Fibroblast of upper back skin (primary cell): ENCODE measurements at places on chromosomes 13 and 19.

GRCh38 chr13:97438856-97439595, 5.1 kb downstream of the RAP2A start:
- DNase-seq: peak; percentile 12

GRCh38 chr19:9839415-9839814, 4.3 kb downstream of the PIN1 start:
- DNase-seq: no peak

GRCh38 chr13:110062077-110062776, 244.7 kb downstream of the COL4A1 start:
- no peak for DNase-seq

DNA sequence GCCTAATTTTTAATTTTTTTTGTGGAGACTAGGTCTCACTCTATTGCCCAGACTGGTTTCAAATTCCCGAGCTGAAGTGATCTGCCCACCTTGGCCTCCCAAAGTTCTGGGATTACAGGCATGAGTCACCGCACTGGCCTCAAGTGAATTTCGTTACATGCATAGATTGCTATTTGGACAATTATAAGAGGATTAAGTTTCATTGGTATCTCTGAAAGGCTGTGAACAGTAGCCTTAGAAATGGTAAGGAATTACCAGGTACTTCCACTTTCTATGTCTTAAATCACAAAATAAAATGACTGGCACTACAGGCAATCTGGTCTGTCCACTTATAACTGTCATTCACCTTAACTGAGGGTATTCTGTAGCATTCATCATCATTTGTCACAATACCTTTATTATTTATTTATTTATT, 2.9 kb upstream of the CCDC9 start:
- peak; percentile 93 for DNase-seq

GRCh38 chr13:33034882-33035520, 18.8 kb downstream of the KL start:
- no peak for DNase-seq

GRCh38 chr19:5492635-5493409, 37.6 kb downstream of the ZNRF4 start:
- DNase-seq: no peak

DNA sequence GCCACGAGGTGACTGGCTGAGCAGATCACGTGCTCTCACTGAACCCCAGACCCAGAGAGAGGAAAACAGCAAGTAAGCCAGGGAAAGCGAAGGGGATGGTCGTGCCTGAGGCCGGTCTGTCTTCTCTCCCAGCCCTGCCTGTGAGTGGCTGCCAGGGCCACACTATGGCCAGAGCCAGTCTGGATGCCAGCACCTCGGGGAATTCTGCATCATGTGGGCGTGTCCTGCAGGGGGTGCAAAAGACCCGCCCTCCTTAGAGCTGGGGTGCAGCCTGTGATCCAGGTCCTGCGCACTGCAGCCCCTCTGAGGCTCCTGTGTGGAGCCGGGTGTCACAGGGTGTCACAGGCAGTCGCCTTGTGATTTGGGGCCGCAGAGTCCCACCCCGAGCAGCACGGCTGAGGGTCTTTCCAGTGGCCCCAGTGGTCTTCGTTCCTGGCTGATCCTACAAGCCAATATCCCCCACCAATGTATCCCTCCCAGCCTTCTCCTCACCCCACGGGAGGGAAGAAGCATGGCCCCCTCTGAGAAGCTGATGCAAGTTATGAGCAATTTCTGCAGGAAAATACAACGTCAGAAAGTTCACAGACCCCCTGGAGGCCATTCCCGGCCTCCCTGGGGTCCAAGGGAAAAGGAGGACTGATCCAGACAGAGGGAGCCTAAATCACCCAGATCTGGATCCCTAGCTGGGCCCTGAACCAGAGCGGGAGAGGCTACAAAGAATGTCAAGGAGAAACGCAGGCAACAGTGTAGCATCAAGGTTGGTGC, 7.7 kb downstream of the PPP1R12C start:
- DNase-seq: peak; percentile 30
